ENCODE measurements at places on chromosomes 6 and 20.

GRCh38 chr20:39356908-39357307 lies 394.8 kb downstream of the DHX35 start:
- H3K4me3 ChIP-seq: no peak overlapping the region
- DNase-seq: no peak

GRCh38 chr6:111210194-111210728 lies 123.0 kb downstream of the SLC16A10 start:
- H3K4me1 ChIP-seq: no peaks in the 10 kb centered on the region
- H3K27me3 ChIP-seq: no peaks in the 10 kb centered on the region
- H3K36me3 ChIP-seq: no peaks in the 10 kb centered on the region
- no peak overlapping the region for H3K27ac ChIP-seq
- H3K4me3 ChIP-seq: no peak overlapping the region

- no peak overlapping the region for H3K4me3 ChIP-seq
- no peaks in the 10 kb centered on the region for H3K36me3 ChIP-seq
- H3K4me1 ChIP-seq: no peaks in the 10 kb centered on the region
- H3K27ac ChIP-seq: no peak overlapping the region
Observed at GRCh38 chr20:1881240-1881835, 13.9 kb upstream of the SIRPA start.

- H3K27me3 ChIP-seq: peaks cover 43% of the 10 kb centered on the region
- peak; percentile 29 for DNase-seq
- no peak overlapping the region for H3K27ac ChIP-seq
- H3K36me3 ChIP-seq: no peaks in the 10 kb centered on the region
- no peak overlapping the region for H3K4me3 ChIP-seq
Observed at GRCh38 chr6:79949233-79949632, 1.9 kb upstream of the ELOVL4 start.

DNA sequence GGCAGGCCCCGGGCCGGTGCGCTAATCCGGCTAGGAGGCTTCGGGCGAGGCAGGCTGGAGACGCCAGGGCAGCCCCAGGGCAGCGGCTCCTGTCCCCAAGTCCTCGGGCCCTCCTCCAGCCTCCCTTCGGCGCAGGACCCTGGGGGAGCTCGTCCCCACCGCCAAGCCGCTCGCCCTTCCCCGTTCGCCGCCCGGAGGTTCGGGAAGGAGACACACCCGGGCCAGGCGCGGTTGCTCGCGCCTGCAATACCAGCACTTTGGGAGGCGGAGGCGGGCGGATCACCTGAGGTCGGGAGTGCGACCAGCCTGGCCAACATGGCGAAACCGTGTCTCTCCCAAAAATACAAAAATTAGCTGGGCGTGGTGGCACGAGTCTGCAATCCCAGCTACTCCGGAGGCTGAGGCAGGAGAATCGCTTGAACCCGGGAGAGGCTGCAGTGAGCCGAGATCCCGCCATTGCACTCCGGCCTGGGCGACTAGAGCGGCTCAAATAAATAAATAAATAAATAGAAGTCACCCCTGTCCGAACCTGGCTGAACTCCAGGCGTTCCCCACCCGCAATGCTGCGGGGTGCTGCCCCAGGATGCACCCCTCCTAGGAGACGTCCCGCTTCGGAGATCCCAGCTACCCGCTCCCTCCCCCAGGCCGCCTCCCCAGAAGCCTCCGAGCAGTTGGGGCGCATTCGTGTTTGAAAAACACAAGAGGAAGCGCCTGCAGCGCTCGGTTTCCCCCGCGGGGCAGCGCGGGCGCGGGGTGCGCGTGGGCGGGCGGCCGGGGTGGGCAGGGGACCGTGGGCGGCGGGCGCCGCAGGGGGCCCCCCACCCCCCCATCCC lies 27.5 kb downstream of the SERPINB9 start:
- peak overlapping the region; percentile 60 for H3K27ac ChIP-seq
- no peak for DNase-seq
- H3K27me3 ChIP-seq: no peaks in the 10 kb centered on the region
- peak overlapping the region; percentile 67 for H3K4me3 ChIP-seq

DNA sequence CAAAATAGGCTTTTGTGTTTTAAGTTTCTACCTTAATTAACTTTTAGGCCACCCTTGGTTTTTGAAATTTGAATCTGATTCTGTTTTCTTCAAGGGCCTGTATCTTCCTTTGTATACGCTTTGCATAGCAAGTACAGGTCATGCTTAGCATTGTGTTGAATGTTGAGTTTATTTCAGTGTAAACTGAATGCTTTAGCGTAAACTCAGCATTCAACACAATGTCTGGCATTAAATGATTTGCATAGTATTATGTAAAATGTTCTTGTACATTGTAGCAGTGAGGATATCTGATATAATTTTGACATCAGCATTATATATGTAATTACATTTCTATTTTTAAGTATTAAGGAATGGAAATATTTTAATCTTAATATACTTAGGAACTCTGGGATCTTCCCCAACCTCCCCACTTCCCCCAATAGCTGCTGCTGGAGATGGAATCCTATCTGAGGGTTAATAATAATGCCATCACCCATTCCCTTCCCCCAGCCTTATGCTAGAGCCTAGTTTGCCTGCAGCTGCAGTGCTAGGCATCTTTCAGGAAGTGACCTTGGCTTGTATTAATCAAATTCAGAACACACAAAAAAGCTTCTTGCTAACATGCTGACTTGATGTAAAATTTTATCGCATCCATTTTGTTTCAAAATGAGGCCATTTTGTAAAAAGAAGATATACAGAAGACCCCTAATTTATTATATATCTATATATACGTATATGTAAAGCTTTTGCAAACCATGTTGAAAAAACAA lies 73.1 kb downstream of the NCOA3 start:
- no peak for DNase-seq
- H3K4me1 ChIP-seq: peaks cover 51% of the 10 kb centered on the region
- peak overlapping the region; percentile 58 for H3K27ac ChIP-seq
- no peaks in the 10 kb centered on the region for H3K27me3 ChIP-seq
- H3K36me3 ChIP-seq: peaks cover 53% of the 10 kb centered on the region

GRCh38 chr6:38080360-38080759 lies 260.8 kb downstream of the ZFAND3 start:
- H3K4me1 ChIP-seq: no peaks in the 10 kb centered on the region
- H3K27me3 ChIP-seq: no peaks in the 10 kb centered on the region
- H3K4me3 ChIP-seq: no peak overlapping the region
- H3K27ac ChIP-seq: no peak overlapping the region
- peaks cover 11% of the 10 kb centered on the region for H3K36me3 ChIP-seq

- no peaks in the 10 kb centered on the region for H3K27me3 ChIP-seq
- no peak overlapping the region for H3K4me3 ChIP-seq
- no peaks in the 10 kb centered on the region for H3K36me3 ChIP-seq
- H3K4me1 ChIP-seq: no peaks in the 10 kb centered on the region
Observed at GRCh38 chr20:22686097-22686496, 101.7 kb upstream of the FOXA2 start.

- DNase-seq: no peak
- no peaks in the 10 kb centered on the region for H3K36me3 ChIP-seq
- no peaks in the 10 kb centered on the region for H3K4me1 ChIP-seq
- no peaks in the 10 kb centered on the region for H3K27me3 ChIP-seq
Observed at GRCh38 chr6:55304747-55305146, 22.5 kb upstream of the GFRAL start.

DNA sequence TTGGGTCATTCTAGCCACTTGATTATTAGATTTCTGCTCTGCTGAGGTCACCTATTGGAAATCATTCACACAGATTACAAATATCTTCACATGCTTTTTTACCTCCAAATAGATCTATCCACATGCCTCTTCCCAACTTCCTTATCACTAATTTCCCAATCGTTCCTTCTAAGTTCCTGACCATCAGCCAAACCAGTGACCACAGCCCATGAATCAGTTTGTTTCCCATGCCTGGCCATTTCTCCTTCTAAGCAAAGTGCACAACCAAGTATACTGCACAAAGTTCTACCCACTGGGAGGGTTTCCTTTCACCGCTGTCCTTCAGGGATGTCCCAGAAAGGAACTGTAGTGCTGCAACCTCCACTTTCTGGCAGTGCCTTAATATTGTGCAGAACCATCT lies 140.5 kb upstream of the SYNDIG1 start:
- no peak overlapping the region for H3K27ac ChIP-seq
- H3K36me3 ChIP-seq: no peaks in the 10 kb centered on the region
- H3K4me1 ChIP-seq: no peaks in the 10 kb centered on the region
- no peaks in the 10 kb centered on the region for H3K27me3 ChIP-seq

DNA sequence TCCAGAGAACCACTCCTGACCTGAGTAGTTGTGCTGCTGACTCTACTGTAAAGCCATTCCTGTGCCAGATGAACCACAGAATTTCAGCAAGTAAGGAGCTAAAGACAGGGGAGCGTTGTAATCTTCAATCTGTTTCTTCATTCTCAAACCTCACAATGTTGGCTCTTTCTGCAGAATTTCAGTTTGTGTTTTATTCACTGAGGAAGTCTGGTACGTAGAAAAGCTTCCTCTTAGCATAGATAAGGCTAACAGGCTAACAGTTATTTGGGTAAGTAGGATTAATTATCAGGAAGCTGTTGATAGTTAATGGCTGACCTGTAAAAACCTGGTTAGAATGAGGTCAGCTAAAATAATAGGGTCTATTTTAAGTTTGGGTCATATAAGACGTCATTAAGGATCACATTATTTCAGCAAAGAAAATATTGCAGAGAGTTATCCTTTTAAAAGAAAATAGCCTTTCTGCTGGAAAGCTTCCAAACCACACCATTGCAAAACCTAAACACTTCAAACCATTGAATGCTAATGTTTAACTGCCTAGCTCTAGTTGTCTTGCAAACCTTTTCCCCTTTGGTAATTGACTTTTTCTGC lies 14.1 kb upstream of the TENT5A start:
- H3K36me3 ChIP-seq: peaks cover 3% of the 10 kb centered on the region
- no peak overlapping the region for H3K4me3 ChIP-seq
- H3K27me3 ChIP-seq: peaks cover 15% of the 10 kb centered on the region
- H3K27ac ChIP-seq: no peak overlapping the region
- peaks cover 16% of the 10 kb centered on the region for H3K4me1 ChIP-seq

DNA sequence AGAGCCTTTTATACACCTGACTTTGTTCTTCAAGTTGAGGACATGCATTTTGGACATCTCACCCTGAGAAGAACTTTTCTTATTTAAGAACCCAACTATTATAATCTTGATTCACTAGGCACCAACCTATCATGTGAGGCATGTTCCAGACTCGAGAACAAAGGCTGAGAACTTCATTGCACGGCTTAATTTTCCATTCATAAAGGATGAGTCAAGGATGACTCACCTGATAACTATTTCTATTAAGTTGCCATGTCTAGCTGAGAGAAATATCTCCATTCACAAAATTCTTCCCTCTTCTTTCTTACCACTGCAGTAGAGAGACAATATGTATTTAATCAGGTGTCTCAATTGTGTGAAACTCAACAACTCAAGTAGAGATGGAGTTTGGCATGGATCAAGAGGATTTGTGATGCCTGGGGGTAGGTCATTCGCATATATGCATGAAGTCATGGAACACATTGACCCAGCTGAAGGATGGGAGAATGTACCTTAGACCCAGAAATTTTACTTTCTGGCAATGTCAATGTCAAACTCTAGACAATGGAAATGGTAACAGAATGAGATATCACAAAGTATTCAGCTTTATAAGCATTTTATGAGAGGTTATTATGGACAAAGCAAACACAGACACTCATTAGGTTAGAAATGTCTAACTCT lies 208.7 kb upstream of the PRND start:
- no peaks in the 10 kb centered on the region for H3K36me3 ChIP-seq
- no peak for DNase-seq

DNA sequence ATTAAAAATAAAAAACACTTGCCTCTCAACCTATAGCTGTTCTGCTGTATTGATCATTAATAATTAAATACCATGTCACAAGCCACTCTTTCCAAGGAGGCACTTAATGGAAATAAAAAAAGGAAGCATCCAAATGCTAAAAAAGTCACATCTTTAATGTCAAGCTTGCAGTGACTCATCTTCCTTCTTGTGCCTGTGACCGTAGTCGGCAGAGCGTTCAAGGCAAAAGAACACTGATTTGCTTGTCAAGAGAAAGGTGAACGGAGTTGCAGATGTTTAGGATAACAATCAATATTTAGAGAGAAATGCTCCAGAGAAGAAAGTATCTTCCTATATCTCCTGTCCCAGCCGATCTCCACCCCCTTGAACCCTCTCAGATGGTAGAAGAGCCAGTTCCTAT lies 341.0 kb upstream of the OPRM1 start:
- no peak overlapping the region for H3K4me3 ChIP-seq
- no peaks in the 10 kb centered on the region for H3K36me3 ChIP-seq
- H3K27ac ChIP-seq: no peak overlapping the region
- H3K4me1 ChIP-seq: no peaks in the 10 kb centered on the region
- no peaks in the 10 kb centered on the region for H3K27me3 ChIP-seq
- no peak for DNase-seq

GRCh38 chr6:90605749-90606340 lies 19.0 kb upstream of the MAP3K7 start:
- no peaks in the 10 kb centered on the region for H3K36me3 ChIP-seq
- H3K4me3 ChIP-seq: no peak overlapping the region
- peaks cover 7% of the 10 kb centered on the region for H3K4me1 ChIP-seq
- DNase-seq: no peak

DNA sequence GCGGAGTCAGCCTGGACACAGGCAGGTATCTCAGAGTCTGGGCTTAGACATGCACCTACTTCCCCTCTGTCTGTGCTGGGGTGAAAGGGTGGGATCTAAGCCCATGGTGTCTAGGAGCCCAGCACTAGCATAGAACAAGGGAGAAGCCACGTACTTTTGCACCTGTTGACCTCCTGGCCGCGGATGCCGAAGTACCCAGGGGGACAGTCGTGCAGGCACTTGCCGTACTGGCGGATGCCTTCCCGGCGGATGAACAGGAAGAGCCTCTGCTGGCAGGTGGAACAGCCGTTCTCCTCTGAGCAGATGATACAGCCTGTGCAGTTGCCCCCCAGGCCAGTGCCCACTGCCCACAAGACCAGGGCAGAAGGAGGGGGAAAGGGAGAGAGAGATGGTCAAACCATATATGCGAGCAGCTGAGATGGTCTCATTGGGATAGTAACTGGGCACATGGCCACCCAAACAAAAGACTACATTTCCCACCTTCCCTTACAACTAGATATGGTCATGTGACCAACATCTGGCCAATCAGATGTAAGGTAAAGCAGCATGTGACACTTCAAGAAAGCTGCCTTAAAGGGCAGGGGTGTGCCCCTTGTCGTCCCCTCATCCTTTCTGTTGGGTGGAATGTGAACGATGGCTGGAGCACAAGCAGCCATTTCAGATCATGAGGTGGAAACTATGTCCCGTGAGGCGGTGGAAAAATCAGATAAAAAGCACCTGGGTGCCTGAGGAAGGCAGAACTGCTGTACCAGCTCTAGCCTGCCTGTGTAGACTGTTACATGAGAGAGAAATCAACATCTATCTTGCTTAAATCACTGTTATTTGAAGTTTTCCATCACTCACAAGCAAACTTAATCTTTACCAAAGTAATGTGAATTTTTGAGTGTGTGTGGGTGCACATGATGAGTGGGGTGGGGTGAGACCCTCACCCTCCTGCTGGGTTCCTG lies 34.0 kb downstream of the RSPO4 start:
- H3K27me3 ChIP-seq: no peaks in the 10 kb centered on the region
- H3K27ac ChIP-seq: no peak overlapping the region
- no peaks in the 10 kb centered on the region for H3K4me1 ChIP-seq
- no peaks in the 10 kb centered on the region for H3K36me3 ChIP-seq
- H3K4me3 ChIP-seq: no peak overlapping the region

- DNase-seq: no peak
- H3K4me1 ChIP-seq: peaks cover 66% of the 10 kb centered on the region
- H3K36me3 ChIP-seq: peaks cover 50% of the 10 kb centered on the region
- no peaks in the 10 kb centered on the region for H3K27me3 ChIP-seq
Observed at GRCh38 chr6:151374036-151374683, 17.2 kb downstream of the ZBTB2 start.

Measured in activated T-helper 2 cell treated with anti-CD3 and anti-CD28 coated beads, Interferon-gamma antibody, Interleukin-2, Interleukin-4, amounts not matched to agents 10 μg/mL and 5 μg/mL and 100 μg/mL, durations not matched to agents 14 hours and 24 hours and 36 hours (primary cell).